Stimulated activated CD4-positive, alpha-beta T cell treated with anti-CD3 and anti-CD28 coated beads, Interleukin-4, amount 100 ng/mL, for 24 hours (primary cell): ENCODE measurements at places on chromosomes 13 and 19.
A peak's percentile ranks its signal among the peaks of the same experiment; 100 is the strongest.

DNA sequence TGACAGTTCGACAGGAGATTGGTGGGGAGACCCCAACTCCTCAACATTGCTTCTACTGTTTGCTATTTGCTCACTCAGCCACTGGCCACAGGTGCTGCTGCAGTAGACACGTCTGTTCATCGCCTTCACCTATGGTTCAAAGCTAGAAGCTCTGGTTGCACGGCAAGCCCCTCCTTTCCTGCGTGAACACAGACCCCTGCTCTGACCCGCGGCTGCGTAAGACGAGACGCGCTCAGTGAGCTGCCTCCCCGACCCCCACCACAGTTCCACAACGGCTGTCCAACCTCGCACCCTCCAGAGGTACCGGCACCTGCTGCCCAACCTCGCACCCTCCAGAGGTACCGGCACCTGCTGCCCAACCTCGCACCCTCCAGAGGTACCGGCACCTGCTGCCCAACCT lies 6.8 kb downstream of the RASA3 start:
- DNase-seq = no peak

DNA sequence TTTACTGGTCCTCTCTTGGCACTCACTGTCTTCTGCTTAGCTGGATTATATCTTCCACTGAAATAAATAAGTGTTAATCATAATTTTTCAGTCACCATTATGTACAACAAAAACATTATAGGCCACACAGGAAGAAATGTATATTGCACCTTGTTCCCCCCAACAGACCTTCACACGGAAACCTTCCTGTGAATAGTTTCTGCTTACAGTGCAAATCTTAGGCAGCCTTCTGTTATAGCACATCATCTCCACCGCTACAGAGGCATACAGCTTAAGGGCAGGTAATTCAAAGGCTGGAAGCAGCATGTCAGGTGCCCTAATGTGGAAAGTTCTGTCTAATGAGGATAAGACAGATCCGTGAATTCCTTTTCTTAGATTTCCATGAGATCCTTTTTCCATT lies 16.9 kb upstream of the SOHLH2 start:
- no peak for DNase-seq

GRCh38 chr13:76213423-76213904 lies 577.3 kb downstream of the LMO7 start:
- DNase-seq = no peak

DNA sequence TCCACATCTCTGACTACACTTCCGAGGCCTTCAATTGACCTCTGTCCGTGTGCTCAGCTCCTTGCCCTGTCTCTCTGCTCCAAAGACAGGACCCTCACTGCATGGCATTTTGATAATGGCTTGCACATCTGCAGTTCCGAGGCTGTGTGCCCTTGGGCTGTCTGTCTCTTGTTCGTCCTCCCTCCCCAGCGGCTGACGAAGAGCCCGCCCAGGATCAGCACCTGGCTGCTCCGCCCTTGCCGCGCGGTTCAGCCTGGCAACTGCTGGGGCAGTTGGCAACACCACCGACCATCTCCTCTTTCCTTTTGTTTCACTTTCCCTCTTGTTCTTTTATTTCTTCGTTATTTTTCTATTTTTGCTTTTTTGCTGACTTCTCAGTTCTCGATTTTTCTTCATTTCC lies 270.4 kb downstream of the TEX29 start:
- DNase-seq = no peak

DNA sequence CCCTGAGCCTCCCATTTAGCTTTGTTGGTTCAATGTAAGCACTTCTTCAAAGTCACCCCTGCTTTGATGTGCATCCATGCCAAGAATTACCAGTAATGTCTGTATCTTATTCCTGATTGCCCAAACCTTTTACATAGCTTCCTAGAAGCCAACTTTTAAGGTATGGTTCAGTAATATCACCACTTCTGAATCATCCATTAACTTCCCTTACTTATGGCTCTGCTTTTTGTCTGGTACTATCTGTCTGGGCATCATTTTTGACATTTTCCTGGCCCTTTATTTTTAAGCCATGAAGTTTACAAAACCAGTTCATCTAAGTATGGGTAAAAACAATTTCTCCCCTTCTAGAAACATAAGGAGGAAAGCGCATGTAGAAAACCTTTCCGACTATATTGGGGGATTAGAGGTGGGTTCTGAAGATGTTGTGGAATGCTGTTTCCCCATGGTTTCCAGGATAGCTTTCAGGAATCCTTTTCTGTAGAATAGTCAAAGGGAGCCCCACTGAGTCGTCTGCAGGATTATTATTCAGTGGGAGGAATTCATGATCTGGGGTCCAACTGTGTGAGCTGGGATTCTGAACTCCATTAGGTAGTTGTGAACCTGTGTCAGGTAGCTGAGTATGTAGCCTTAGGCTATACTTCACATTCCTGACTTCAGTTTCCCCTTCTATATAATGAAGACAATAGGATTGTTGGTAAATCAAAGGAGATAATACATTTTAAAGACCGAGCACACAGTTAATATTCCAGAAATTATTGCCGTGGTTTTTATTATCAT lies 163.8 kb downstream of the SUCLA2 start:
- no peak for DNase-seq

GRCh38 chr13:28485097-28485496 lies 9.8 kb downstream of the FLT1 start:
- no peak for DNase-seq

DNA sequence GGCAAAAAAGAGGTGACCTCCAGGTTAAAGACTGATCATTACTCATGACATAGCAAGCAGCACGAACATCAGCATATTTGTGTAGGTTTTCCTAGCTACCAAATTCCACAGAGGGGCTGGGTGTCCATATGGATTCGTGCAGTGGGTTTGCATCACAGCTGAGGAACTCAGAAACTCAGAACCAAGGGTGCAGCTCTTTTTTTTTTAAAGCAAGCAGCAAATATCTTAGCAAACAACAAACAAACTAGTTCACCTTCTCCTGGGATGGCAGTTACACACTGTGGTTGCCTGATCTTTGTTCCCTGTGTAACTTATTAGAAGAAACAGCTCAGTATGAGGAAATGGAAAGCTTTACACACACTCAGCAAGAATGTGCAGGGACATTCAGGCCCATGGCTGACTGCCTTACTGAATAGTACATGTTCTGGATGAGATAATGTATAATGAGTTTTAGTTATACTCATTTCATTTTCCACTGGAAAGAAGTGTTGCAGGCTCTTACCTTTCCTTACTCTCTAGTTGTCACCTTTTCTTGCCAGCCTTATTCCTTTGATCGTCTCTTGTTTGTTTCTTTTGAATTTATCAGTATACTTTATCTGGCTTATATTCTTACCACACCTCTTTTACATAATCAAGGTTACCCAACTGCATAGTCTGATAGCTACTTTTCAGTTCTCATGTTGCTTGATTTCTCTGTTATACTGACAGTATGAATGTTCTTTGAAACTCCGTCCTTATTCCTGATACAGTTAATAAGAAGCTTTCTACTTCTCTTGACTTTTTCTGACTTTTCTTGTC lies 4.3 kb downstream of the NDFIP2 start:
- DNase-seq = peak; percentile 13
